Cerebellar nuclear complex (tissue), 1 donor: ENCODE measurements at places on chromosomes 11 and 22.

GRCh38 chr11:126312961-126313360 lies 9.1 kb downstream of the DCPS start:
- no peak for DNase-seq

DNA sequence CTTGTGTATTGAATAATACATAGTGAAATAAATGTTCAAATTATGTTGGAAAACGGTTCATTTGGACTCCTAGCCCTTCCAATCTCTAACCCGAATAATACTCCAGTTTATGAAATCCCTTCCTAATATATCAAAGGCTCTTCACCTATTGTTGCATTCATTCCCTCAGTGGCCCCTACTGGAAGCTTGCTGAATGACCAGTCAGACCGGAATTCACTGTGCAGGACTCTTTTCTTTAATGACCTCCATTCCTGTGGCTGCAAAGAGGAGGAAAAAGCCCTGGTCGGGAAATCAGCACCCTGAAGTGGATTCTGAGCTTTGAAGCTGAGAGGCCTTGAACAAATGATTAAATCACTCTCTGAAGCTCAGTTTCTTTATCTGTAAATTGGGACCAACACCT lies 19.1 kb upstream of the RCN1 start:
- DNase-seq: no peak

DNA sequence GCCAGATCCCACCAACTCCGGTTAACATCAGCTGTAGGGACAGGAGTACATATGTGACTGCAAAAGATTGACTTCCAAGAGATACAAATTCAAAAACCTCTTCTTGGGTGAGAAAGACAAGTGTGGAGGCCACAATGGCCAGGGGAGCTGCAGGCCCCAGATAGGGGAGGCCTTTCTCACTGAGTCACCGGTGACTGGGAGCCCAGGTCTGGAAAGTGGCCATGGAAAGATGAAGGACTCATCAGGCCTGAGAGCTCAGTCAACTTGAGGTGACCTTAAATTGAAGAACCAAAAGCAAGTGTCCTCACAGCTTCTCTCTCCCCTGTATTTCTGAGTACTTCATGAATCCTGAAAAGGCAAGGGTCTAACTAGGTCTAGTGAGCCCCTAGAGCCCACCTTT lies 90.4 kb upstream of the CLPB start:
- no peak for DNase-seq

DNA sequence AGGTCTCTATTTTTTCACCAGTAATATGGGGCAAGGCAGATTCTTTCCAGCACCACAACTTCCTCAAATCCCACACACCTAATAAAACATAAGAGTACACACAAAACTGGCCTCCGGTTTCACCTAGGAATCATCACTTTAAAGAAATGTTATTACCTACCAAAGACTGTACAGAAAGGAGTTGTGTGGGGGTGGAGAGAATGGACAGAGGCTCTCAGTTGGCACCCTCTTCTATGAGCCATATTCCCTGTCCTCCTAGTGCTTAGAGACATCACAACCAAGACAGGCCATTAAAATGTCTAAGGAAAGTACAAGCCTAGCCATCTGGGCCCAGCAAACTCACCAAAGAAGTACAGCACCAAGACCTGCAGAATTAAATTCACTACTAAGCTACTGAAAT lies 56.1 kb downstream of the RBFOX2 start:
- DNase-seq: no peak
